G401 (cell line): ENCODE measurements at places on chromosomes 4 and X. TPM values are rescaled to one million over a fixed set of nuclear protein-coding genes. Genes with fewer than 3 reads are reported as not detected.

The ADGRG4 gene
- total RNA-seq, result not detected in 2 replicates

The RAB41 gene
- not detected in 2 replicates for total RNA-seq

The EXOC1L gene
- total RNA-seq, result not detected in 2 replicates

The TECRL gene
- not detected in 2 replicates for total RNA-seq

The ADH1B gene
- not detected in 2 replicates for total RNA-seq

The APBB2 gene
- 23.1 and 29.7 TPM in 2 replicates for total RNA-seq

The IL1RAPL1 gene
- total RNA-seq, result not detected in 2 replicates

The PHEX gene
- total RNA-seq, result not detected in 2 replicates

The CRMP1 gene
- 1.4 TPM in 1 of 2 replicates, not detected in the other for total RNA-seq

The SEPSECS gene
- total RNA-seq, result 4.7 and 5.9 TPM in 2 replicates

The TMEM31 gene
- not detected in 2 replicates for total RNA-seq

The BEND2 gene
- not detected in 2 replicates for total RNA-seq

The BBS7 gene
- total RNA-seq, result 13.7 and 18.5 TPM in 2 replicates

The HTR2C gene
- not detected in 2 replicates for total RNA-seq

The ZNF630 gene
- 0.12 TPM in 1 of 2 replicates, not detected in the other for total RNA-seq

The ANKRD50 gene
- 6.0 and 12.7 TPM in 2 replicates for total RNA-seq

The USP27X gene
- 0.44 and 1.4 TPM in 2 replicates for total RNA-seq

The BTK gene
- not detected in 2 replicates for total RNA-seq

The KIAA1210 gene
- total RNA-seq, result not detected in 2 replicates

The SULT1E1 gene
- total RNA-seq, result not detected in 2 replicates

The NHSL2 gene
- total RNA-seq, result 0.31 and 0.61 TPM in 2 replicates

The FAM236D gene
- total RNA-seq, result not detected in 2 replicates

The PRKX gene
- total RNA-seq, result 9.7 and 25.0 TPM in 2 replicates

The GALNTL6 gene
- total RNA-seq, result not detected in 2 replicates

The RPGR gene
- 7.8 and 9.2 TPM in 2 replicates for total RNA-seq

The UGT2A1 gene
- total RNA-seq, result not detected in 2 replicates

The UGT2B11 gene
- total RNA-seq, result not detected in 2 replicates

The SCD5 gene
- 10.1 and 10.2 TPM in 2 replicates for total RNA-seq

The PAGE1 gene
- total RNA-seq, result not detected in 2 replicates
